ENCODE measurements at places on chromosomes 12 and 14. TPM values are rescaled to one million over a fixed set of nuclear protein-coding genes. Genes with fewer than 3 reads are reported as not detected.

DNA sequence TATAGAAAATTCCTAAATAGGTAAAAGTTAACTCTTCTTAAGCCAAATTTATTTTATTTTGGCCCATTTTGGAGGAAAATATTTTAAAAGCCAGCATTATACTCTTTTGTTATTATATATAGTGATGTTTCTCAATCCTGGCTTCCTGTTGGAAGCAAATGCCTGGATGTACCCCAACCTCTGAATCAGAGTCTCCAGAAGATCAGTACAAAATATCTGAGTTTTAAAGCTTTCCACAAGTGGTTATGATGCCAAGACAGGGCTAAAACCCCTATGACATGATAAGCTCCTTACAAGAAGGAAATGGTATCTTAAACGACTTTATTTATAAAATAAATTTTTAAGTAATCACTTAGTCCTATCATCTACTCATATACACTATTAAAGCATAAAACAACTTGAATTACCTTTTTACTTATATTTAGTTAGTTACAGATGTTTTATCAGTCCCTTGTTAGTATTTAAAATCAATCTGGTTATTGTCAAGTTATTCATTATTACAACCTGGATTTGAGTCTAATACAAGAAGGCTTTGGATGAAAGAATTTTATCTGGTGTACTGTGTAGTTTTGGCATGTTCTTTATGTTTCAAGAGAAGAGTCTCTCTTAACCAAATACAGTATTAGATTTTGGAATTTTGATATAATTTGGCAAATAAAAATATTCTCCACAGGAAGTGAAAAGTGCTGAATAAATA lies 238.1 kb downstream of the SLC2A13 start:
- H3K36me3 ChIP-seq, result no peaks in the 10 kb centered on the region
- DNase-seq, result no peak
- H3K4me1 ChIP-seq, result no peaks in the 10 kb centered on the region
- no peak overlapping the region for H3K27ac ChIP-seq

- H3K27me3 ChIP-seq, result no peaks in the 10 kb centered on the region
- no peaks in the 10 kb centered on the region for H3K36me3 ChIP-seq
- no peak for DNase-seq
- H3K4me1 ChIP-seq, result no peaks in the 10 kb centered on the region
- no peak overlapping the region for H3K27ac ChIP-seq
Measured at GRCh38 chr12:75042125-75042524, 167.5 kb downstream of the KCNC2 start.

DNA sequence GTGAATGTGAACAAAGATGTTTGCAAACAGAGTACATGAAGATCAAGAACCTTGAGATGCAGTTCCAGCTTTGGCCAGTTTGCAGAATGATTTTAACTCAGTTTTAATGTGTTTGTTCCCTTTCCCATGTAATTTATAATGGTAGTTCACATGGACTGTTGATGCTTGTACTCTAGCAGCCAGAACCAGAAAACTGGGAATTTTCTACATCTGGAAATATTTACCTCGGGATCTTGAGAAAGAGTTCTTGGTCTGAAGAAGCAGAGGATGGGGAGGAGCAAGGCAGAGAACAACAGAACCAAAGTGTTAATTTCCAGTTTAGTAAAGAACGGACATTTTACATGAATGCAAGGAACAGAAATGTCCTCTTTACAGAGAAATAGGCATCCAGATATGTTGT lies 37.0 kb upstream of the PMCH start:
- DNase-seq, result no peak
- no peaks in the 10 kb centered on the region for H3K36me3 ChIP-seq
- no peaks in the 10 kb centered on the region for H3K4me1 ChIP-seq
- H3K27ac ChIP-seq, result no peak overlapping the region
- H3K4me3 ChIP-seq, result no peak overlapping the region

DNA sequence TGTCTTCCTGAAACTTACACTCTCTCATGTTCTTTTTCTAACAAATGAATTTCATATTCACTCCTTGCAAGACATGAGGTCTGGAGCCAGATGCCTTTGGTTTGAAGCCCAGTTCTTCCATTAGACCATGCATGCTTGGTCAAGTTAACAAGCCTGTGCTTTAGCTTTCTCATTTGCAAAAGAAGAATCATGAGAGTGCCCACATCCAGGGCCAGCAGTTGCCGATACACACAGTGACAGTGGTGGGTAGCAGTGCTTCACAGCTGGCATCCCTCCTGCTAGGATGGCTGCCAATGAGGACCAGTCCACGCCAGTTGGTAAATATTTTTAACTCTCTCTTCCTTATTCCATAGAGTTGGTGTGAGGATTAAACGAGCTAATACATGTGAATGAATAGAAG lies 163.1 kb downstream of the PHLDA1 start:
- no peak overlapping the region for H3K27ac ChIP-seq
- no peaks in the 10 kb centered on the region for H3K27me3 ChIP-seq
- H3K4me1 ChIP-seq, result no peaks in the 10 kb centered on the region
- H3K4me3 ChIP-seq, result no peak overlapping the region
- DNase-seq, result no peak

GRCh38 chr12:107895966-107896365 lies 121.5 kb downstream of the ASCL4 start:
- H3K36me3 ChIP-seq, result no peaks in the 10 kb centered on the region
- peaks cover 6% of the 10 kb centered on the region for H3K27me3 ChIP-seq
- no peak overlapping the region for H3K4me3 ChIP-seq
- no peak overlapping the region for H3K27ac ChIP-seq

SERPINA6 gene
- not detected for total RNA-seq

TSPAN11 gene
- total RNA-seq, result 2.1 TPM

KRT71 gene
- total RNA-seq, result not detected

AMDHD1 gene
- 0.72 TPM for total RNA-seq

Data from endodermal cell (in vitro differentiated cells).